Activated T-helper 1 cell treated with anti-CD3 and anti-CD28 coated beads, Interleukin-12 subunit alpha, Interleukin-12 subunit beta, Interleukin-2, Interleukin-4 antibody, amounts not matched to agents 30 ng/mL and 10 ng/mL and 1 ng/mL, durations not matched to agents 14 hours and 24 hours and 36 hours (primary cell): ENCODE measurements at places on chromosomes 2 and 18.

DNA sequence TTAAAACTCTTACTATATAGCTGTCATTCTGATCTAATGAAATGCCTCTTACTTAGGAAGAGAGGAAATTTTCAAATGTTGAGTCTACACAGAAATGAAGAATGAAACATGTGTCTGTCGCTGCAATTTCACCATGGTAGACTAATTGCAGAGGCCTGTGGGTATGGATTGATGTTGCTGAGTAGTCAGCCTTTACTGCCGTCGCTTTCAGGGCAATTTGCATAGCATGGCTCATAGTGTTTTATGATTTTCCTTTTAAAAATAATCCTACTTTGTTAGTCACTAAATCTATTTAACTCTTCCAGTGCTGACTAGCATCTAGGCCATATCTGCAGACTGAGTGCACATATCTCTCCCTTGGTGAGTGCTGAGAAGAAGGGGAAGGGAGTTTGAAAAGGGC lies 819.2 kb downstream of the SATB2 start:
- no peak for DNase-seq

GRCh38 chr2:2775018-2775417 lies 443.9 kb upstream of the MYT1L start:
- DNase-seq = no peak

DNA sequence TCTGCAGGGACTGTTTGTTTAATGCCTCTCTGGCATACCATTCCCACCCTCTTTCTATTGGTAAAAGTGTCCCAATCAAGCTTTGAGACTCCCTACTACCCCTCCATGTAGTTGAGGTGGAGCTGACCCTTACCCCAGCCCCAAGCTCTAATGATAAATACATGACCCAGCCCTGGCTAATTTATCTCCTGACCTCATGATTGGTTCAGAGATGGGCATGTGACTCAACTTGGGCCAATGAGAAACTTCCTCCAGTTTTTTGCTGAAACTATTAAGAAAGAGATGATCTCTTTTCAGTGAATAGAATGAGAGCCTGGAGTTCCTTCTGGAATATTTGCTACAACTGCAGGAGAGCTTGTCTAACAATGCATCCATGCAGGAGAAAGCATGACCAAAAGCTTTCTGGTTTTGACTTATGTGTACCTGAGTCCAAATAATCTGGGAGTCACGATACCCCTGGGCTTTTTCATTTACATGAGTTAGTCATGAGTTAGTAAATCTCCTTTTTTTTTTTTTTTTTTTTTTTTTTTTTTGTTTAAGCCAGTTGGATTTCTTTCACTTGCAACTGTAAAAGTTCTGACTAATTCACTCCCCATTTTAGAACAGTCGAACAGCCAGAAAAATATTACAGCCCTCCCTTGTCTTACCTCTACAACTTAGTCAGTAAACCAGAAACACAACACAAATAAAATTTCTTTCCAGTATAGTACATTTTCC lies 66.5 kb upstream of the TLK1 start:
- DNase-seq = no peak

DNA sequence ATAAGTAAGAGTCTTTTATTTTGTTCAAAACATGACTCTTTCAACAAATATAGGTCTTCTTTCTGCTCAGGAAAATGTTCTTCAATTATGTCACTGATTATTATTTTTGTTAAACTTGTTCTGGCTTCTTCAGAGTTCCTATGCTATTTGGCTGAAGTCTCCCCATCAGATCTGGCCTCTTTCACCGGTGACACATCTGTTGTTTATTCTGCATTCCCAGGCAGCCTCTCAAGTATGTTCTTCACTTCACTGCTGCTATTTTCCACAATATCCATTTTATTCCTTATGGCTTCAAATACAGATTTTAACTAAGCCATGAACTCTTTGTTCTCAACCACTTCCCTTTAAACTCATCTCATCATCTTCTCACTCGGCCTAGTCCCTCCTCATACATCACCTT lies 45.7 kb downstream of the HDAC4 start:
- no peak for DNase-seq

- no peak for DNase-seq
Observed at GRCh38 chr2:64823794-64824193, 165.4 kb upstream of the SLC1A4 start.

GRCh38 chr2:241813644-241814392 lies 4.8 kb downstream of the NEU4 start:
- DNase-seq = no peak

GRCh38 chr2:7749895-7750559 lies 832.8 kb downstream of the RNF144A start:
- DNase-seq = no peak

DNA sequence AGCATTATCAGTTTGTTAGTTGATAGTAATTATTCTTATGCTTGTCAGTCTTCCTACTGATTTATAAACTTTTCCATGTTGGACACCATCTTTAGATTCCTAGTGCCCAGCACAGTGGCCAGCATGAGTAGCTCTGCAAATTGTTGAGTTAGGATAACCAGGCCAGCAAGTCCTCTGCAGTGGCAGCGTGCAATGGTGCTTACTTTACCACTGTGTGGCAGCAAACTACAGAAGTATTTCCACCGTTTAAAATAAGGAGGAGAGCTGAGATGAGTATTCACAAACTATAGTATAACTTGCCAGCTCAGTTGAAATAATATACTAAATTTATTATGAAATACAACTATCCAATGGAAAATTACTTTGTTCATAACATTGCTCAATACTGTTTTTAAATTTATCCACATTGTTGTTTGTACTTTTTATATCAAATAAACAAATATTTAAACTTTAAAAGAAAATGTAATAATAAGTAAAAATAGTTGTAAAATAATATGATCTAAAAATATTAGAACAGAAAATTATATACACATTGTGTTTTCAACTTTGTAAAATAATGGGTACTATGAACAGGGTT lies 9.3 kb upstream of the THADA start:
- DNase-seq = peak; percentile 8

GRCh38 chr2:40279001-40279400 lies 172.9 kb downstream of the SLC8A1 start:
- DNase-seq = no peak

DNA sequence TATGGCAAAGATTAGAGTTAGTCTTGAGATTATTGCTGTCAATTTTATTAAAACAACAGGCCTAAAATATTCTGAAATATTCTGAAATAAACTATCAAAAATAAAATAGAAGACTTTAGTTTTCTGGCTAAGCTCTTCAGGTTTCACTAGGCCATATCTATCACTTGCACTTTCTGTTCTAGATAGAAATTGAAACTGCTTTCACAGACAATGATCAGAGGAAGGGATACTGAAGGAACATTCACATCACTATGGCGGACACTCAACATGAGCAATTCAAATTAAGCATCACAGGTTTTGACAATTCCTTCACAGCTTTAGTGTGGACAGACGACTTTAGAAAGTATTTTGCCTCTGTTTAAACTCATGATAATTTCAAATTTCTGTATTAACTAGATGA lies 586.4 kb upstream of the REG3G start:
- no peak for DNase-seq

- DNase-seq = no peak
Observed at GRCh38 chr18:28088477-28088876, 88.5 kb downstream of the CDH2 start.

DNA sequence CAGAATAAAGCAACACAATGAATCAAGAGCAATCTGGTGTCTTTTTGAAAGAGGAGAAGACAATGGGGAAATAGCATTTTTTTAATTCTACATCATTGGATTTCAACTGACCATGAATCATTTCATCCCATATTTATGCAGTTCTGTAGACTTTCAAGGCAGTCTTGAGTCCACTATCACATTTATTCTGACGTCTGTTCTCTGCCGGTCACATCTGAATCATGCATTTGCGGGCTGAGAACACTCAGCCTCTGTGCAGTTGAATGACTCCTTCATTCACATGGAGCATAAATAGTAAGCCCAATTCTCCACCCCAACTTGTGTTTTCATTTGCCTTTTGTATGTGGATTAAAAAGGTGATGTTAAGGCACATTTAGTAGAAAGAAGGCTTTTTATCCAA lies 128.2 kb downstream of the AKAIN1 start:
- DNase-seq = no peak

DNA sequence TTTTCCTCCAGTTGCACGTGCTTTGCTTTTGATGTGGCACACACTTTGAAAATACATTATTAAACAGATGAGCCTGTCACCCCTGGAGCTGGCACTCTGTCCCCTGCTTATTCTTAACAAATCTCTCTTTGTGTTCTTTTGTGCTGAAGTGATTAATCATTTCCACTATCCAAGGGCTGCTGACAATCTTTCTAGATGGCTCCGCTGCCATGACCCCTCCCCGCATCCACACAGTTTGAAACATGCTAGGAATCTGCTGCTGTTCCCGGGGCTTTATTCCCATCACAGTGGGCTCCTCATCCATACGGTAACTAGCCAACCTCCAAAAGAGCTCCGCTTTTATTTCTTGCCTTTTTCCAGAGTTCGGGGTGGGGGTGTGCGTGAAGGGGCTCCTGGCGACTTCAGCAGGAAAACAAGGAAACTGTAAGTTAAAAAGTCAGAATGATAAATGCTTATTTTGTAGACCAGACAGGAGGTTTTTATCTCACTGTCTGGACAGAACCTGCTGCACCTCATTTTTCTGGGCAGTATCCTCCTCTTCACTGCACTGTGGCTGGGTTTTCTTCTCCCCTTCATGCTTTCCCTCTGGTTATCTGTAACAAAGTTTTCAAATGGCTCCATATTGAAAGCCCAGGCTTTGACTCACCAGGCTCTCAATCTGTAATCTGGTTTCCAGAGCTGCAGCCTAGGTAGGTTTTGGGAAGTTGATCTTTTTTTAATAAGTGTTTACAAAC lies 319.7 kb downstream of the AFF3 start:
- DNase-seq = no peak

GRCh38 chr2:27435628-27436027 lies 6.6 kb upstream of the KRTCAP3 start:
- no peak for DNase-seq

DNA sequence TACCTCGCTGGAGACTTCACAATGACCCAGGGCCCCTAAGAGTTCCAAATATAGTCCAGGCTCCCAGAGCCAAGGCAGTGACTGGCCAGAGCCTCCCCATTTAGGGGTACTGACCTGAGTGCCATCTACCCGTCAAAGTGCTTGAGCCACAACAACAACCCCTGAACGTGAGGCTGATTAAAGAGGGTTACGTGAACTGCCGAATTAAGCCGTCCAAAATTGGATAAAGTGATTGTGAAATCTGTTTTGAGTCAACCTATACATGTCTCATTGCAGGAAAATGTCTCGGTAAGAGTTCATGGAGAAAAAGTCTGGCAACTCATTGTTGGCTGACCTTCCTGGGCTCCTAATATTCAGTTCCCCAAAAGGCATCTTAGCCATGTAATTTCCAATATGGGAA lies 116.3 kb downstream of the TTC32 start:
- no peak for DNase-seq

DNA sequence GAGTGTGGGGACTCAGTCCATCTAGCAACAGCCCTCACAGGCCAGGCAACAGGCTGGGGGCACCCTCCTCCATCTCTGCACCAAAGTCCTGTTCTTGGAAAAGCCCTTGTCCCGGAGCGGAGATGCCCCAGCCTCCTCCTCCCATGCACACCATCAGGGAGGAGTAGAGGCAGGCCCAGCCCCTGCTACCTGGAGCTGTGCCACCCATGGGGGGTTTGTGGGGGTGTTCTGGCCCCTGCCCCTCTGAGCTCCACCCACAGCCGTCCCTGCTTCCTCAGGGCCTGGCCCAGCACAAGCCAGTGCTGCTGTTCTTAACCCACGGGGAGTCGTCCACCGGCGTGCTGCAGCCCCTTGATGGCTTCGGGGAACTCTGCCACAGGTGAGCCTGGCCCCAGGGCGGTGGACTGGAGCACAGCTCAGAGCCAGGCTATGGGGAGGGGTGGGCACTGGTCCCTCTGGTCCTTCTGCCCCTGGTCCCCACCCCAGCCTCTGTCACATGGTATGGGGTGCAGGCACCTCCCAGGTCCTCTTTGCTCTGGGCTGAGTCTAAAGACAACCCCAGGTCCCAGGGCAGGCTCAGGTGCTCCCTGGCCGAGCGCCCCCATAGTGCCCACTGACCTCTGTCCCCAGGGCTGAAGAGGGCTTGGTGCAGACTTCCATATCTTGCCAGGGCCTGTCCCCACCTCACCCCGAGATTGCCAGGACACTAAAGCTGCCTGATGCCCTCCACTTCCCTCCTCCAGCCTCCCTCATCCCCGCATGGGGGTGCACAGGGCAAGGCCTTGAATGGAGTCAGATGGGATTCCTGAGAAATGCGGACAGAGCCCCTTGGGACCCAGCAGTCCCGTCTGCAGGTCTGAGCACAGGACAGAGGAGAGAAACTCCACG lies 2.7 kb downstream of the AGXT start:
- no peak for DNase-seq

DNA sequence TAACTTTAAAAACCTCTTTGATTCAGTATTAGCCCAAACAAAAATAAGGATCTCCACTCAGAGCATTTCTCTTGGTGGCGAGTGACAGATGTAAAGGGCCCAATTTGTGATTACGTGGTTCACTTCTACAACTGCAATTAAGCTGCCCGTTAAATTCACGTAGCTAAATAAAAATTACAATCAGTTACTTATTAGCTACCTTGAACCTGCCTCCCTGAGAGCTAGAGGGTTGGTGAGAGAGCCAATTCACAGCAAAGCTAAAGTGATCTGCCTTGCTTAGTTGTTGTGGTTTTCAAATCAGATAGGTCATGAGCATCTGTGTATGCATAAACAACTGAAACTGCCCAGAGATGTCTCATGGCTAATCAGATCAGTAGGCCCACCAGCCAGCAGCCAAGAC lies 156.7 kb downstream of the RNF152 start:
- no peak for DNase-seq

- no peak for DNase-seq
Observed at GRCh38 chr2:18506883-18507509, 53.5 kb downstream of the RDH14 start.

DNA sequence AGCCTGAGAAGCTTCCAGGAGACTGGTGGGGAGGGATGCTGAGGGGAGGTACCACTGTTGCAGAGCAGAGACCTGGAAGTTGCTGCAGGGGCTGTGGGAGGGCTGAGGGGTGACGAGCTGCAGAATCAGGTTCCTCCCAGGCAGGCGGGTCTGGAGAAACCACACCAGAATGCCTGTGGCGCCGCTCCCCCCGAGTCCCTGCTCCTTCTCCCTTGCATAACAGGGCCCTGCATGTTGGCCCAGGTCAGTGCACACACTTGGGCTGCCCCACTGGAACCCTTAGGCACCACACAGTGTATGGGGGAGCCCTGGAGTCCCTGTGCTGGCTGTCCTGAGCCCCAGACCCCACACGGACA lies 60.4 kb downstream of the ARL4C start:
- no peak for DNase-seq

- no peak for DNase-seq
Observed at GRCh38 chr2:191791953-191792560, 54.8 kb downstream of the CAVIN2 start.

- no peak for DNase-seq
Observed at GRCh38 chr2:144490857-144491256, 29.1 kb downstream of the ZEB2 start.

GRCh38 chr2:137706786-137707613 lies 257.3 kb upstream of the HNMT start:
- DNase-seq = no peak

DNA sequence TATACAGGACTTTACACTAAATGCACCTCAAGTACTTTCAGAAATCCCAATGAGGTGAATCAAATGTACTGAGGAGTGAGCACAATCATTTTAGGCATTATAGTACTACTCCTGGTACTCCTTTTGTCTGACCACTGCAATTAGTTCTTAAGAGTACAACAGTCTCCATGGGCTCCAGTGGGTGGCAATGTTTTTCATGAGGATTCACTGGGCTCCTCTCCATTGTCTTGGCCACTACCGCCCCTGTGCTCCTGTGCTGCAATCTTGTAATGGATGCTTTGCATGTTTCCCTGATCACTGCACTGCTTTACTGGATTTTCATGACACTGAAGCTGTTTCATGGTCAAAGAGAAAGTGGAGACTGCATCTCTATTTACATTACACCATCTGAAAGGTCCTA lies 268.5 kb upstream of the ZSWIM2 start:
- DNase-seq = no peak
